Mammary epithelial cell (primary cell): ENCODE measurements at places on chromosomes 6 and 20. TPM values are rescaled to one million over a fixed set of nuclear protein-coding genes. Genes with fewer than 3 reads are reported as not detected.

LPIN3 gene
- total RNA-seq = 16.0 TPM

GSTA1 gene
- total RNA-seq = not detected in 2 replicates

PTCHD4 gene
- 1.2 TPM for total RNA-seq

CD24 gene
- total RNA-seq = 397 TPM

KIF25 gene
- not detected in 2 replicates for total RNA-seq

SMOC2 gene
- total RNA-seq = not detected in 2 replicates

SHLD1 gene
- total RNA-seq = 1.0 TPM

SLC44A4 gene
- not detected in 2 replicates for total RNA-seq

GNAS-AS1 gene
- 0.13 and 0.73 TPM in 2 replicates for total RNA-seq

EEF1A2 gene
- 0.33 TPM for total RNA-seq

MACROD2 gene
- total RNA-seq = 1.4 and 1.9 TPM in 2 replicates

OLIG3 gene
- total RNA-seq = not detected

PTCRA gene
- total RNA-seq = not detected in 2 replicates

MMP24 gene
- 6.8 TPM for total RNA-seq

SLC13A3 gene
- 2.8 and 5.3 TPM in 2 replicates for total RNA-seq

SLC52A3 gene
- not detected for total RNA-seq

USP49 gene
- total RNA-seq = 3.7 TPM

PRL gene
- total RNA-seq = not detected

SRMS gene
- under 0.01 TPM for total RNA-seq

TNXB gene
- 0.82 and 1.7 TPM in 2 replicates for total RNA-seq

LY6G6F gene
- total RNA-seq = not detected in 2 replicates

LZTS3 gene
- 7.7 and 13.6 TPM in 2 replicates for total RNA-seq

RAB44 gene
- total RNA-seq = 0.17 TPM

TMEM151B gene
- not detected in 2 replicates for total RNA-seq

NTSR1 gene
- 0.13 and 0.14 TPM in 2 replicates for total RNA-seq

NHLRC1 gene
- 2.0 and 2.1 TPM in 2 replicates for total RNA-seq

CLIC5 gene
- total RNA-seq = not detected in 2 replicates

LST1 gene
- total RNA-seq = not detected in 2 replicates

MTO1 gene
- 30.9 and 52.2 TPM in 2 replicates for total RNA-seq

WASF1 gene
- 14.7 TPM for total RNA-seq

LY6G5C gene
- total RNA-seq = 1.4 TPM in 1 of 2 replicates, not detected in the other

MUC21 gene
- total RNA-seq = not detected

ARFGEF2 gene
- total RNA-seq = 27.7 and 32.7 TPM in 2 replicates

BTN1A1 gene
- total RNA-seq = not detected

IL20RA gene
- total RNA-seq = not detected

ABCC10 gene
- total RNA-seq = 35.0 and 39.9 TPM in 2 replicates

ISM1 gene
- 1.7 and 3.7 TPM in 2 replicates for total RNA-seq

TNNC2 gene
- total RNA-seq = not detected

RIMS1 gene
- 0.32 and 0.73 TPM in 2 replicates for total RNA-seq

TRAPPC3L gene
- not detected in 2 replicates for total RNA-seq

LRRC73 gene
- 0.83 TPM for total RNA-seq

TRIM10 gene
- total RNA-seq = not detected in 2 replicates

OPN5 gene
- not detected for total RNA-seq

ERVFRD-1 gene
- total RNA-seq = not detected

BNIP5 gene
- not detected for total RNA-seq
